ENCODE measurements at places on chromosomes 13 and 19.

DNA sequence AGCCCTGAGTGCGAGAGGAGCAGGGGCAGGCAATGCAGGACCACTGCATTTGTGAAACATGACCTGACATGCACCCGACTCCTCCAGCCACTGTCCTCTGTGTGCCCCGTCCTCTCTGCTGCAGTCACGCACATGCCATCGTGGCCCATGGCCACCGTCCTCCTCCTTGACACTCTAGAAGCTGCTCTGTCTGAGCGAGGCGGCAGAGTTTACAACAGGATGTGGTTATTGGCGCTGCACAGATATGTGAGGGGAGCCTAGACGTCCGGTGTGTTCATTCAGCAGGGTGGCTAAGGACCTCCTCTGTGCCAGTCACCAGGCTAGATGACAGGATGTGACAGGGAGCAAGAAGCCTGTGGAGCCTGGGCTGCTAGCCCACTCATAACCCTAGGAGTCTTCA, 277.8 kb downstream of the FOXO1 start:
- DNase-seq: no peak

- no peak for DNase-seq
These were observed 8.1 kb downstream of the SULT2B1 start for GRCh38 chr19:48560095-48560530.

DNA sequence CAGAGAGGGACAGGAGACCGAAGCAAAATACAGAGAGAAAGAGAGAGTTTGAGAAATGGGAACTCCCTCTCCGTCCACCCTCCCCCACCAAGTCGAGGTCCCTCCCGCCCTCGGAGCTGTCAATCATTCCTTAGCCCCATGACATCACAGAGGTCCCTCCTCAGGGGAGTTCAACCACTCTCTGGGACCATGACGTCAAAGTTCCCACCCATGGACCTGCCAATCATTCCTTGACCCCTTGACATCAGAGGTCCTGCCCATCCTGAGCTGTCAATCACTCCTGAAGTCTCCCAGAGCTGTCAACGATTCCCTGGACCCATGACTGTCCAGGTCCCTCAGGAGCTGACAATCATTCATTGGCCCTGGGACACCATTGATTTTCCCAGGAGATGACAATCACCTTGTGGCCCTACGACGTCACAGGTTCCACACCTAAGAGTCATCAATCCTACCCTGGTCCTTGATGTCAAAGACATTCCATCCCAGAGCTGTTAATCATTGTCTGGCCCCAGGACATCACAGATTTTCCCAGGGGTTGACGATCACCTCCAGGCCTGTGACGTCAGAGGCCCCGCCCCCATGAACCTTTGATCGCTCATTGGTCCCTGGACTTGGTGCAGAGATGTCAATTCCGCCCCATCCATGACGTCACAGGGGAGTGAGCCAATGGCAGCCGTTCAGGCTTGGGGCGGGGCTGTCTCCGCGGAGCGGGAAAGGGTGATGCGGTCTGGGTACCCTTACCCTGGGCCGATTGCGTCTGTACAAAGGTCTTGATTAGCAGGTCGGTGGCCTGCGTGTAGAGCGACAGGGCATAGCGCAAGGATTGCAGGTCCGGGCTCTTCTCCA, 61.7 kb downstream of the COLGALT1 start:
- no peak for DNase-seq

GRCh38 chr13:53201454-53202225, 173.0 kb downstream of the OLFM4 start:
- DNase-seq: peak; percentile 6

GRCh38 chr19:19463348-19464117, 51.8 kb downstream of the TSSK6 start:
- DNase-seq: peak; percentile 81

GRCh38 chr13:31056644-31057271, 104.9 kb downstream of the HSPH1 start:
- DNase-seq: peak; percentile 41

DNA sequence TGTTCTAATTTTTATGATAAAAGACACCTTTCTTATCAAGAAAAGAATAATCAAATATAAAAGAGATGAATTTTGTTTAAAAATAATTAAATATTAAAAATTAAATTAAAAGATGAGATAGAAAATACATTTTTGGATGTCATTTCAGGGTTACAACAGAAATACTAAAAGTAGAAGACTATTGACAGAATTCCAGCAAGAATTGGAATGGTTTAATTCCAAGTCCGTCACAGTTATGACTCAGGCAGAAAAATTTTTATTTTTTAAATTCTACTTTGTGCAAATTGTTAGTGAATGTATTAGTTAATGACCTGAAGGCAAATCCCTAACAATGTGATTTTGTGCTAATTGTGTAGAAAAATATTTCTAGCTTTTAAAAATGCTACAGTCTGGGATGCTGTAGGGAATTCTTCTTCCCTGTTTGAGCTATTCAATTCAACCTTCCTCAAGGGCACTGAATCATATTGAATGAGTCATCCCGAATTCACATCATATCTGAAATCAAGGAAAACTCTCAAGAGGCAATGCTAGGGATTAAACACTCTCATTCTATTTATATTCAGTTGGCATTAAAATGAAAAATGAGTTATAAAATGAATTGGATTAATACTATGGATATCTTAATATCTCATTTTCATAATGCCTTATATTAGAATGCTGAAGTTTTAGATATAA, 633.5 kb upstream of the ATXN8OS start:
- DNase-seq: no peak

DNA sequence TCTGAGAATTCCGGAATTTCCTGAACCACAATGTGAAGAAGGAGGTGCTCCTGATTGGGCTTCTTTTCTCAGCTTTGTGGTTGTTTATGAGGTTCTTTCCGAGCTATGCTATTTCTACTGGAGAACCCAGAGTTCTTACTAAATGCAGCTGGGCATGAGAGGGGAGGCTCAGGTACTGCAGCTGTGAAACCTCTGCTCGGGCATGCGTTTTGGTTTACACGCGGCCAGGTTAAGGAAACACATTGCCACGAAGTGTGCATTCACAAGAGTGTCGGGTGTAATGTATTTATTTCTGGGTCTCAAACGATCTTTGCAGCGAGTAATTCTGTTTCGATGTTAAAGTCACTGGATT, 661 bp upstream of the MIR17HG start:
- DNase-seq: no peak

DNA sequence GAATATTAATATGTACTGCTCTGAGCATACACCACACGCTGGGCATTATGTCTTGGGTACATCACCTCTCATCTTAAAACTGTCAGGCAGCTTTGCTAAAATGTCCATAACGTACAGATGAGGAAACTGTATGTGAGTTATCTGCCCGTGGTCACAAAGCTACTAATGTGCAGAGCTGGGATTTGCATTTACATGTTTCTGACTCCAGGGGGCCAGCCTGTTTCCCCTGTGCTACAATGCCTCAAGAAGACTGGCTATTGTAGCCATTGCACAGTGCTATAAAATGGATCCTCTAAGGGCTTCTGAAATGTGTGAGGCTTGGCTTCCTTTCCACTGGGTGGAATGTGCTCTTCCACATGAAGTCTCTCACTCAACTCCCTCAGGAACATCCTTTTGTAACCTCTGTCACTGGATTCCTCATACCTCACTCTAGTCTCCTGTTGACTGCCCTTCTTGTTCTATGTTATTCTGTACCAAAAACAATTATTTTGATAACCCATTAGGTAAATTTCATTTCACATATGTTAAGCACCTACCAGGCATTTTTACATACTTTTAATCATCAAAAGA, 95.6 kb upstream of the HTR2A start:
- no peak for DNase-seq

DNA sequence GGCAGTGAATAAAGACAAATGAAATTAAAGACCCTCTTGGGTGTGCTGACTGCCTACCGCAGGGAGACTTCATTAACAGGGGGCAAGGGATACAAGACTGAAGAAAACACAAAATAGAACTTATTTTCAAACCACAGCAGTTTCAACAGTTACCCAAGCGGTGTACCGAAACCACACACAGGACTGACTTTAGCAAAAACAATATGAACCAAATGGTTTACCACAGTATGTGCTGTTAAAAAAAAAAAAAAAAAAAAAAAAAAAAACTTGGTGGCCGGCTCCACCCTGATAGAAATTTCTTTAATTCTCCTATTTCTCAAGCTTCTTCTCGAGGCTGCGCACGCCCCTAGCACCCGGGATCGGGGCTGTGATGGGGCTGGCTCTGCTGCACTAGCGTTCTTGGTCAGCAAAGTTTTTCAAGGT, 42.6 kb downstream of the KLF2 start:
- no peak for DNase-seq

DNA sequence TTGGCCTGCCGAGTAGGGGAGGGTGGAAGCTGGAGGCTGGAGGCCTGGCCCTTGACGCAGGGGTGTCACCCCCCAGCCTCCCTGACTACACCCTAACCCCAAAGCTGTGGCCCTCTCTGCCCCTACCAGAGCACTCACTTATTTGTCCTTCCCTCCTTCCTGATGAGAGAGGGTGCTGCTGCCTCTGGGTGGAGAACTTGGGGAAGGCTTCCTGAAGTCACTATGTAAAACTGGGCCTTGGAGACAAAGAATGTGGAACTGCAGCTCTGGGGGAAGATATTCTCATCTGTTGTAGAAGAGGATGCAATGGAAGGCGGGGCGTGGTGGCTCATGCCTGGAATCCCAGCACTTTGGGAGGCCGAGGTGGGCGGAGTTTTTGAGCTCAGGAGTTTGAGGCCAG, 485.2 kb downstream of the ZNF536 start:
- DNase-seq: no peak

DNA sequence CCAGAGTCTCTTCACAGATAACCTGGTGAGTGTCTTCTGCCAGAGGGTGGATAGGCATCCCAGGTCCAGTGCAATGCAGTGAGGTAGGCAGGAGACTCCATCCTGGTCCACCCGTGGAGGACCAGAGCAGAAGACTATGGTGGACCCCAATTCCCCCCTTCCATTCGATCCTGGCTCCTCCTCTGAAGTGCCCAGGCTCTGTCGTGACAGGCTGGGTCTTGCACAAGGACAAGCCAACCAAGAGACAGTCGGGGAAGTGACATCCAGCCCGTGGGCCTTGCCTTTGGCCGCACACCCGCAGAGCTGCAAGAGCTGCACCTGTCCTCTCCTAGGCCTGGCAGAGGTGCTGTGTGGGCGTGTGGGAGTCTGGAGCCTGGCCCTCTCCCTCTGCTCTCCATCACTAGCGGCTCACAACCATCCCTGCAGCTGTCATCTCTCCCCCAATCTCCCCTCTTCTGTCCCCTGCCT, 3.1 kb downstream of the ZNF784 start:
- no peak for DNase-seq

GRCh38 chr19:49818649-49819370, 721 bp downstream of the MED25 start:
- no peak for DNase-seq

GRCh38 chr19:49687566-49688316, 1.7 kb upstream of the ADM5 start:
- DNase-seq: no peak

- peak; percentile 75 for DNase-seq
These were observed 48.2 kb downstream of the STK24 start for GRCh38 chr13:98528663-98529064.

DNA sequence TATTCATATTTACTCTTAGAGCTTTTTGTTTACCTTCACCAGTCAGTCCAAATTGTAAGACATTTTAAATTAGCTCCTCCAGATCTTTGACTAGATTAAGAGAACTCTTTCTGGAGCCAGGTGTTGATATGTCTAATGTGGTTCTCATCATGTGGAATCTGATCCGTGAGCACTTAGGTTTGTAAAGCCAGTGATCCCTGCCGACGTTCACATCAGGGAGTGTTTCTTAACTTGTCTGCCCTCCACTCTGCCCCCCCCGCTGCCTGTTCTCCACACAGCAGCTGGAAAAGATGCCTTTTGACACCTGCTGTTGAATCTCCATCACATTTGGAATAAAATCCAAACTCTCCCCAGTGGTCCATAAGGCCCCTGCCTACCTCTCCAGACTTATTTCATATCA, 17.7 kb downstream of the METTL21C start:
- DNase-seq: no peak

DNA sequence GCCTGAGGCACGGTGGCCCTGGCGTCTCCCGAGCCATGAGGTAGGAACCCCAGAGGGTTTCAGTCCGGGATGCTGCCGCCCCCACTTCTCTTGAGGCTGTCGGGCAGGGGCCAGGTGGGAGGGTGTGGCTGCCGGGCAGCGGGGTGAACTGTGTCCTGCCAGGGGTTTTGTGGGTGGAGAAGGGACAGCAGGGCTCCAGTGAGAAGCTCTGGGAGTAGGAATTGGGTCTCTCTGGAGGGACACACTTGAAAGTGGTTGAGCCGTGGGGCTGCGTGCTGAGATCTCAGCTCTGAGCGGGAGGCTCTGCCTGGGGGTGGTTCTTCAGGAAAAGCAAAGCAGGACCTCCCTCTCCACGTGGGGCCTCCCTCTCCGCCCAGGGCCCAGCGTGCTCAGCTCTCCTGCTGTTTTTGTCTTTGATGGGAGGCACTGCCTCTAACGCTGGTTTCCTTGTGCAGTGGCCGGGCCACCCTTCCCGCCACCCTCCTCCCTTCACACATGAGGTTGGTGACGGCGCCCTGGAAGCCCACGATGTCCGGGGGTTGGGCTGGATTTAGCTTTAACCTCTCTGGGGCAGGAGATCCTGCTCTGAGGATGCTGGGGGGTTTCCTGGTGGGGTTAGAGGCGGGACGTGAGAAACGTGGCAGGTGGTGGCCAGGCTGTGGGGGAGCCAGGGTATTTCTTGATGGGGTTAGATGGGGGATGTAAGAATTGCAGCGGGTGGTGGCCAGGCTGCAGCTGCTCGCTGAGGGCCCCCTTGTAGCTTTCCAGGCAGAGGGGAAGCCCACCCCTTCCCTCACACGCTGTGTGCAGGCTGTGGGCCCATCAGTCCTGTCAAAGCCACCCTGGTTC, 15.3 kb upstream of the ZNF554 start:
- no peak for DNase-seq

DNA sequence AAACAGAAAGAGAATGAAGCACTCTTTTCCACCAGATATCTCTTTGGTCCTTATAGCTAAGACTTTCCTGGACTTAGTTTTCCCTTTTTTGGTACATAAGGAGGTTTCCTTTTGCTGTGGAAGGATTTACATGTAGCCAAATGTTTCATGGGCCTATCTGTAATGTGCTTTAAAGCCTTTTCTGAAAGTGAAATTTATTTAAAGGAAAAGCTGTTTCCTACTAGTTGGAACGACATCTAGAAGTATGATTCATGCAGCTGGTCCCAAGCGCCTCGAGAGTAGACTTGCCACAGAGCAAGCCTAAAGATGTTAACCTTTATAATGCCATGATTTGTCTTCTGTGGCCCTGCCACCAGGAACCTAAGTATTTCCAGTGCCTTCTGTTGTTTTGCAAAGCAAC, 390.3 kb downstream of the DLEU7 start:
- DNase-seq: peak; percentile 29

DNA sequence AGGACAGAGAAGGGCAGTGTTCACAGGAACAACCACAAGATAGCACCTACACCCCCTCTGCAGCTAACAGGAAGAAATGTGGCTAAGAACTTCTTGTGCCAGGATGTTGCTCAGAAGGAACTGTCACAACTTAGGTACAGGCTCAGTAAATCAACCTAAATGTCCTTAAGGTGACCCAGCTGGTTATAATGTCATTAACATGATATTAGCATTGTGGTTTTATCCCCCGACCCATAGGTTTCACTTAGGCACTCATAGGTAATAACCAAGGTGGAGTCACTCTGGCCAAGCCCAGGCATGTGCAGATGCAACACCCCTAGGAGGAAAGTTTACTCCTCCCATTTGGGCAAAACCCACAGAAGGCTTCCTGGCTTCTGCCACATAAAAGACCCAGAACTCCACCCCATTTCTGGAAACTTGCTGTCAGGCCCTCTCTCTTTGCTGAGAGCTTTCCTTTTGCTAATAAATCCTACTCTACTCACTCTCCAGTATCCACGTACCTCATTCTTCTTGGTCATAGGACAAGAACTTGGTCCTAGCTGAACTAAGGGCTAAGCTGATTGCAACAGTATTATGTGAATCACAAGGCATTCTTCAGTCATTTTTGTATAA, 951.3 kb downstream of the SLITRK5 start:
- DNase-seq: no peak
